WERI-Rb-1 (cell line): ENCODE measurements at places on chromosomes 2 and 18.

GRCh38 chr2:227414846-227415245, 27.1 kb upstream of the SCYGR1 start:
- no peak for DNase-seq

DNA sequence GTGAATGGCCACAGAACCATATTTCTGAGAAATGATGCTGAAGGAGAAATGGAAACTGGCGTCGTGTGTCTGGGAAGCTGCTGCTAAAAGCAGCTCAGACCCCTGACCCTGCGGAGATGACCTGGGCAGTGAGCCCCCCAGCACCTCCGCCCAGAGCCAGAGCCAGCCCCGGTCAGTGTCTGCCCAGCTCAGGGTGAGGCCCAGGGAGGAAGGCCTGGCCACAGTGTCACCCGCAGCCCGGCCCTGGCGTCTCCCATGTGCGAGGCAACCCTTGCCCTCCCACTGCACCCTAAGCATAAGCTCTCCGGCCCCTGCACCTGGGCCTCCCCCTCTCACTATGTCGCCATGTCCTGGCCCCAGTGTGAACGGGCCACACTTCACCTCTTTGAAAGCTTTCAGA, 502.8 kb downstream of the EIPR1 start:
- DNase-seq, result no peak

DNA sequence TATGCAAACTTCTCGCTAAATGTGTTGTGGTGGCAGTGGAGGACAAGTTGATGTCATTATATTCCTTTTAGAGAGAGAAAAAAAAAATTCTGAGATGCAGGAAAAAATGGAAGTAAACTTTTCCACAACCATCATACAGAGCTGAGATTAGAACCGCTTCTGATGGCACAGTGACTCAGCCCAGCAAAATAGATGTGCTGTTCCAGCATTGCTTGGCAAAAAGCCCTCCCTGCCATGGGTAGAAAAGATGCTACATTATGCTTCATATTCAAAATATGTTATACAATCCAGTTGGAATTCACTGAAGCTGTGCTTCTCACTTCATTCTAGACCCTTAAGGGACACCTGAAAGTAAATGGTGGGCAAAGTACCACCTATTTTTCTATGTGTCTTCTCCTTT, 1047.6 kb upstream of the FANCL start:
- no peak for DNase-seq

GRCh38 chr2:160993654-160994061, 166.6 kb upstream of the TANK start:
- no peak for DNase-seq

- DNase-seq, result no peak
Measured at GRCh38 chr18:40035966-40036365, 1919.1 kb upstream of the PIK3C3 start.

DNA sequence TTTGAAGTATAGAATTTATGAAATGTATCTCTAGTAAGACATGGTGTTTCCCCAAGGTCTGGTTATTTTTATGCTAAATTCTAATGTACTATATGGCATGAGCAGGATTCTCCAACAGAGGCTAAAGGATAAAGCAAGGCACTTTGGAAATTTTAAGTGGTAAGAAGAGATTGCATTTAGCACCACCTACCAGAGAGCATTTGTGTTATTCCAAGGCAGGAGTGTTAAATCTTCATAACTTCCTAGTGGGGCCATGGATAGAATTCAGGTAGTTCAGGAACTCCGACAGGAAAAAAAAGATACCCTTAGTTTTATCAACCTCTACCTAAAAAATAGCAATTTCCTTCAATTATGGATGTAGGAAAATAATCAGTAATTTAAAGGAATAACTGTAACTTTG, 497.4 kb upstream of the CRIM1 start:
- no peak for DNase-seq

DNA sequence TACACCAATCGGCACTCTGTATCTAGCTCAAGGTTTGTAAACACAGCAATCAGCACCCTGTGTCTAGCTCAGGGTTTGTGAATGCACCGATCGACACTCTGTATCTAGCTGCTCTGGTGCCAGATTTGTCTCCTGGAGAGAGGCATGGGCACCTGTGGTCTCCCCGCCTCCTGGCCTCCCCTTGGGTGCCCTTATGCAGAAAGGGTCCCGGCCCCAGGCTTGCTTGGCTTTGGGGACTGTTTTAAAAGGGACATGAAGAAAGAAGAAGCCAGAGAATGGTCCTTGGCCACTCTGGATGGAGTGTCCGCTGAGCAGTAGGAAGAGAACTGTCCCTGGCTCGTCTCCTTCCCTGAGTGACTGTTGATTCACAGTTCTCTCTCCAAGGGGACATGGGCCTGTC, 11.5 kb upstream of the ALPP start:
- DNase-seq, result no peak

- DNase-seq, result no peak
Measured at GRCh38 chr2:207693641-207694249, 17.7 kb upstream of the CCNYL1 start.

DNA sequence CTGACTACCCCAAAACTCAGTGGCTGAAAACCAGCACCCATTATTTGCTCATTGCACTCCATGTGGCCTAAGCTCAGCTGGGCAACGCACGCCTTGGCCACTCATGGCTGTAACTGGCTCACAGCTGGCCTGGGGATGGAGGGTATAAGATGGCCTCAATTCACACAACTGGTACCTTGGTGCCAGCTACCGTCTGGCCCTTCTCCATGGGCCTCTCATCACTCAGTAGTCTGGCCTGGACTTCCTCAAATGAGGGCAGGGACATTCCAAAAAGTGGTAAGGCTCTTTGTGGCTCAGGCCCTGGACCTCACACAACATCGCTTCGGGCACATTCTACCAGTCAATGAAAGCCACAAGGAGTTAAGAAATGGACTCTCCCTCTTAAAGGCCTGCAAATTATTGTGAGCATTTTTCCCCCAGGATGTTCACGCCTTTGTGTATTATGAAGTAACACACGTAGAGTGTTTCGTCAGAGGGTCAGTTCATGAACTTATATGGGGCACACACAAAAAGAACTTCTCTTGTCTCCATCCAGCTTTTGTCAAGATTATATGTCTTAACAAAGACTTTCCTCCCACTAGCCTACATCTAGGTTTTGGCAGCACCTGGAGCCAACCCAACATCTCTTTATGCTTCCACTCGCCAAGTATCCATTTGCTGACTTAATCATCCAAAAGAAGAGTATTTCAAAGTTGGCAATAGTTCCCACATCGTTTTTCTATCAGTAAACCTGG, 145.2 kb downstream of the CCBE1 start:
- DNase-seq, result no peak

DNA sequence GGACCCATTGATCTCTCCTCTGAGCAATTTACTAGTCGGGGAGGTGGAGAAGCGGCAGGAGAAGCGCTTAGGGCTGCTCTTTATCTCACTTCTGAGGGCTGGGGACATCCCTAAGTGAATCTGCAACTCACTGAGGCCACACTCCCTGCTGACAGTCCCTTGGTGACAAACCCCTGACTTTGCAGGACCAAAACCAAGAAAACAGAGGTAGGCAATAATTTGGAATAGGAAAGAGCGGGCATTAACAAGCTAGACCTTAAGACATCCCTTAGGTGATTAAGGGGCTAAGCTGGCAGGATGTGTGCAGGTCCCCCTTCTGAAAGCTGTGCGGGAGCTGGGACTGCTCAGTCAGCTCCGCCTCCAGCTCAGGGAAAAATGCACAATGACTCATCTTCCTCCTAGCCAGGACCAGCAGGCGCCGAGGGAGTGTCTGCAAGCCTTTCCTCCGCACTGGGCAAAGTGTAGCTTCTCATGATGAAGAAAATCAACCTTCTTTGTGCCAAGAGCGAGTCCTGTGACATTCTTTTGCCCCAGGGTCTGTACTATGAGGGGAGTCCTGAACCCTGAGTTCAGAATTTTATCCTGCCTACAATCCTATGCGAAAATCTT, 63.3 kb downstream of the BOD1L2 start:
- peak; percentile 90 for DNase-seq

GRCh38 chr2:70014959-70015358, 53.5 kb upstream of the ASPRV1 start:
- DNase-seq, result no peak

GRCh38 chr2:205582366-205582765, 99.9 kb upstream of the NRP2 start:
- no peak for DNase-seq

GRCh38 chr2:221447310-221447709, 124.8 kb downstream of the EPHA4 start:
- no peak for DNase-seq

DNA sequence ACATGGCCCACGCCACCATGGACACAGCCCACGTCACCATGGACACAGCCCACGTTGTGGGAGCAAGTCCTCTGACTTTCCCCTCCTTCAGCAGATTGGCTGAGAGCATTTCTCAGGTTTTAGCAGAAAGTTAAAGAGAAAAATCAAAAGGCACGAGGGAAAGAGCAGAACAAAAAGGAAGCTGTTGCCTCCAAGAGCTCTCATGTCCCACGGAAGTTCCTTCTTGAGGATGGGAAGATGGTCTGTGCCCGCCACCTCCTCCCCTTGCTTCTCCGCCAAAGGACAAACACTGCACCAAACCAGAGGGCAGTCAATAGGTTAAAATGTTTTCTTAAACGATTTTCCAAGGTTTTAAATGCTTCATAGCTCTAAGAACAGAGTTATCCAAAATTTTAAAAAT, 148.4 kb downstream of the HDAC4 start:
- DNase-seq, result no peak

- DNase-seq, result no peak
Measured at GRCh38 chr18:55159027-55159426, 199.8 kb upstream of the CCDC68 start.

DNA sequence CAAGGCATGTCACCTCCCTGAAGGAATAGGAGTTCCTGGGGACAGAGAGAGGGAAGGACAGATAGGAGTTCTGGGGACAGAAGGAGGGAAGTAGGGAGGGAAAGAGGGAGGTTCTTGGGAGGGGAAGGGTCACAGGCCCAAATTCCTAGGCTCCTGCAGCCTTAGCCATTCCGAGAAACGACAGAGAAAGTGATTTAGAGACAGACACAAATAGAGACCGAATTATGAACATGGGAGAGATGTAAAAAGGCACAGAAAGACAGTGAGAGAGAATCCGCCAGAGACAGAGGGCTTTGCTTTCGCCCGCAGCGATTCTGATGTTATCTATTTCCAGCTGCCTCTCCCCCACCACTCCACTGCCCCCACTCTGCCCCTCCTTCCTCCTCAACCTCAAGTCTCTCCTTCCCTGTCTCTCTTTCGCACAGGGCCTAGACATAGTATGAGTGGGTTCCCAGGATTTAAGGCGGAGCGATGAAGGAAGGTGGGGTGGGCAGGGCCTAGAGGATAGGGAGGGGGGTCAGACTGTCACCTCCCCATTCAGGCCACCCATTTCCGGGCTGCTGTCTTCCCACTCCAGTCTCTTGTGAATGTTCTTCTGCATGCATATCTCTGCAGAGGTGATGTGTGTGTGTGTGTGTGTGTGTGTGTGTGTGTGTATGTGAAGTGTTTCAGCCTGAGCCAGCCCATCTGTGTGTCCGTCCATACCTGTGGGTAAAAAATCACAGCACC, 3.3 kb upstream of the WNT6 start:
- no peak for DNase-seq

DNA sequence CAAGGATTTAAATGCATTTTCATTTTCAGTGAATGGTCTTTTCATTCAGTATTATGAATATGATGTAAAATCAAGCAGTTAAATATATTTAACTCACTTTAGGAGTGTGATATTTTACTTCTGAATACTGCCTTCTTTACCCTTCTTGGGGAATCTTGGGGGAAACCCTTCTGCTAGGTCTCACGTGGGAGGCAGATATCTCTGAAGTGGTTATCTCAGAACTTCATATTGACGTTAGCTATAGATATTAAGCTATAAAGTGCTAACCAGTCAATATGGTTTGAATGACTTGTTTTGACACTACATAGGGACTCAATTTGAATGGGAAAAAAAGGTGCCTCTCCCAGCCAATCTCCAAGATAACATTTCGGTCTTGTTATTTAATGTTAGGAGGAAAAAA, 9.8 kb downstream of the REL start:
- no peak for DNase-seq

DNA sequence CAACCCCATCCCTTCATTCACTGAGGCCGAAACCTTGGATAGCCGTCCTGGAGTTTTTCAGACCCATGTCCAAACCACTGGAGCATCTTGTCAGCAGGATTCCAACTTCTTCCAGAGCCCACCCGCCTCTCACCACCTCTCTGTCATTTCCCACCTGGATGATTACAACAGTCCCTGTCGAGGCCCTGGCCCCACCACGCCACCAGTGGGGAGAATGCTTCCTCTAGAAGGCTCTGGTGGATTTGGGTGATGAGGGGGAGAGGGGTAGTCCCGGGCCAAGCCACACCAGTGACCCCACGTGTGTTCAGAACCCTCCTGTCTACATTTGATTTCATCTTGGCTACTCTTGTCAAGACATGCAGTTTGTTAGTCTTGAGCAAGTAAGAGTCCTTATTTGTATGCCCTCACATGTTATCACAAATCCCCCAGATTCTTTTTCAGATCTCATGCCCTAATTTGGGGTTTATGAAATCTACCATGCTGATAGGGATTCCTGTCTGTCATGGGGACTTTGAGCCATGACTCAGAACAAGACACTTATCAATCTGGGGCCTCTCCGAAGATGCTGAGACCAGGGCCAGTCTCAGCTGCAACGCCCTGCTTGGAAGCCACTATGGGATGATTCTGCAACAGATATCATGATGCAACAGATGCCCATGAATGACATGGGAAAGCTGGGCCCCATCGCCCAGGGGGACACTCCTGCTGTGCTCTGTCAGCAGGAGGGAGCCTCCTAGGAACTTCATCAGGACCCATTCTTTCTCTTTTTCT, 186.1 kb downstream of the ZFP36L2 start:
- DNase-seq, result no peak

DNA sequence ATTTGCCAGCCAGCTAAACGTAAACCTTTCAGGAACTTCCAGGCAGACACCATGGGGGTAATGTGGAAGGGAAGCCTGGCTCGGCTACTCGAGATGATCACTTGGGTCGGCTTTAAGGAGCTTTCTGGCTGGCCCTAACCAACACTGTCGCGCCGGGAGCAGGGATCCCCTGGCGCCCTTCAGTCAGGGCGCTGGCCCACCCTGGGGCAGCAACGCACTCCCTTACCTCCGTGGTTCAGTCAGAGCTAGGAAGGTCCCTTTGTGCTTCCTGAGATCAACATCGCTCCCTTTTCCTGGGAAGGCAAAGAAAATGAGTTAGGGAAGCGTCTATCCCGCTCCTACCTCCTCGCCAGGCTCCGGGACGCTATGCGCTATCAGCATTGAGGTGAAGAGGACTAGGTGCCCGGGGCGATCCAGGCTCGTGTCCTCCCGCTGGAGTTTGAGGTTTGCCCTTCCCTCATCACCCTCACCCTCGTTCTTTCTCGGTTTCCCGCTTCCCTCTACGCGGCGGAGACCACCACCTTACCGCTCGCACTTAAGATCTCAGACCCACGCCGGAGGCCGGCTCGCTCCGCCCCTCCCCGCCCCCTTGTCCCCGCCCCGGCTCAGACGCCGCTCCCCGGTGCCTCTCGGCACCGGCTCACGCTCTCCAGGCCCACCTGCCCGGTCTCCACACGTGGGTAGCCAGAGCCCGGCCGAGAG, 449 bp upstream of the ATRAID start:
- DNase-seq, result peak; percentile 28

GRCh38 chr2:16121986-16122390, 181.6 kb downstream of the MYCN start:
- DNase-seq, result no peak
